Thymus (tissue), 14 donors: ENCODE measurements at places on chromosomes 7 and 10. TPM values are rescaled to one million over a fixed set of nuclear protein-coding genes. Genes with fewer than 3 reads are reported as not detected.

The NCAPG2 gene
- 22.7 TPM for total RNA-seq

The KLF14 gene
- 0.05 TPM for total RNA-seq

DNA sequence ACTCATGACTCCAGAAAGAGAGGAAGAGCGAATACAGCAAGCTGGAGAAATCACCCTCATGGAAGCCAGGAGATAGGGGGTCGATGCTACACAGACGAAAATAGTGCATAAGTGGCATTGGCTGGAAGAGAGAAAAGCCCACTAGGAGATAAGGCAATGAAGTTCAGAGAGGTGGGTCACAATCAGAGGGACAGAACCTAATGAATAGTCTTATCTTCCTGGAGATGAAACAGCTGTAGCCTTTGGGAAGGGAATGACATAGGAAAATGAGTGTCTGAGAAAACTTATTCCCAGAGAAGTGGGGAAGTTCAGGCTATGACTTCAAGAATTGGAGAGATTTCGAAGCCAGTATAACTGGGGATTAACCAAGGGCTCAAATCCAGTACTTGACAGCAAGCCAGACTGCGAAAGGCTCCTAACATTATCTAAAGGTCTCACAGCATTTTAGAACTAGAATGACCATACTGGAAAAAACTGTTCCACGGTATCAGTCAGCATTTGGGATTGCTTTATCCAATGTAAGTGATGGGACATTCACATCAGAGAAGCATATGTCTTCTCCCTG is 211.1 kb downstream of the ZNF365 start:
- no peak for DNase-seq

DNA sequence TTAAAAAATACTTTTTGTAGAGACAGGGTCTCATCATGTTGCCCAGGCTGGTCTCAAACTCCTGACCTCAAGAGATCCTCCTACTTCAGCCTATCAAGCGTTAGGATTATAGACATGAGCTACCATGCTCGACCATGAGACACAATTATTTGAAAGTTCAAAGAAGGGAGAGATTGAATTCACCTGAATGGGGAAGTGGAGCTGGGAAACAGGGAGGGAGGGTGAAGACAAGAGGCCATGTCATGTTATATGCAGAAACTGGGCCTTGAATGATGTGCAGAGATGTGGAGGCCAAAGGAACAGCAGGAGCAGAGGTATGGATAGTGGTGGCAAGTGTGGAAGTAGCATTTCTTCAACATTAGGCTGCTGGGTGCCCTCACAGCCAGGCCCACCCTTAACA is 18.7 kb upstream of the CYCS start:
- no peak for DNase-seq

DNA sequence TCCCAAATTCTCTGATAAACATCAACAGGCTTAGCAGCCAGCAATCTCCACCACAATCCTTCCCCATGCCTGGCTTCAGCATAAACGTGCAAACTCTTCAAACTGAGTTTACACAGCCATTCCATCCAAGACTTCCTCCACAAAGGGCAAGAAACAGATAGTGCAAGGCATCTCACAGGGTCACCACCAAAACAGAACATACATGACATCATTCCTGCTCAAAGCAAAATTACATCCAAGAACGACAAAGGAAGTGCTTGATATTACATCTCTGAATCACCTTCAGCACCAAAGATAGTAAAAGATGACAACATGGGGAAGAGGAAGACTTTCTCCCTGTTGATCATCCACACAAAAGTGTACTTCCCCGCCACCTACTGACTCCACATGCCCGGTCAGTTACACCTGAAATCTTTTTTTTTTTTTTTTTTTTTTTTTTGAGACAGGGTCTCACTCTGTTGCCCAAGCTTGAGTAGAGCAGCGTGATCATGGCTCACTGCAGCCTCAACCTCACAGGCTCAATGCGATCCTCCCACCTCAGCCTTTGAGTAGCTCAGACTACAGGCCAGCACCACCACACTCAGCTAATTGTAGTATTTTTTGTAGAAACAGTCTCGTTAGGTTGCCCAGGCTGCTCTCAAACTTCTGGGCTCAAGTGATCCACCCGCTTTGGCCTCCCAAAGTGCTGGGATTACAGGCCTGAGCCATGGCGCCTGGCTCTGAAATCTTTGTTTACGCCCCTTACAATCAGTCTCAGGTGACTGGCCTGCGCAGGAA is 127.5 kb downstream of the PARD3 start:
- DNase-seq, result no peak

- DNase-seq, result no peak
These were observed 47.5 kb downstream of the ZNF680 start for GRCh38 chr7:64515330-64515729.
